ENCODE measurements at places on chromosomes 1 and 21.

GRCh38 chr1:33588726-33589125, 116.3 kb downstream of the ZSCAN20 start:
- DNase-seq, result no peak

- DNase-seq, result no peak
Observed at GRCh38 chr1:53299233-53299632, 28.6 kb downstream of the LRP8 start.

DNA sequence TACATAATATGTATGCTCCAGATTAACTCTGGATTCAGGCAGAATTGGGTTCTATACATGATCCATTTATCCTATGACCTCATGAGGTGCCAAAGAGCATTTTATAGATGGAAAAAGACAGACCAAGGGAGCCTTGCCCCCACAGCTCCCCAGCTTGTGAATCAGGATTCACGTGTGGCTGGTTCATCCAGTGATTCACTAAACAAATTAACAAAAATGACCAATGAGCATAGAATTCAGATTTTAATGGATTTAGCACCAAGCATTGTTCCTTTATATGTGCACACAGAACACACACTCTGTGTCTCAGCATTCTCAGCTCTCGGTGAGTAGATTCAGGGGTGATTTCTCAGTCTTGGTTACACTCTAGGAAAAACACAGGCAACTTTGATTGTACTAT, 51.7 kb upstream of the BARHL2 start:
- no peak for DNase-seq

DNA sequence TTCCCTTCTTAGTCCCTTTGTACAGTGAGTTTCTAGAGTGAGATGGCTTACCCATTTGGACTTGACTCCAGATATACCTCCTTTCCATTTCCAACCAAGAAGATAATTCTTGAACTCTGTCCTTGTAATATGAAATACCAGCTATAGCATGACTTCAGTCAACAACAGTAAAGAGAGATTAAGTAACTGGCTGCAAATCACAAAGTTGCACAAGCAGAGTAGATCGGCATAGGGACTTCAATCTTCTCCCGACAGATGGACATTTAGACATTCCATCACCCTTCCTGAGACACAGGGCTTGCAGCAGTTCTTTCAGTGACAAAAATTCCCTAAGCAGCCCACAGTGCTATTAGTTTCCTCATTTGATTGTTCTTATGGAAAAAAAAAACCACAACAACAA, 44.6 kb downstream of the JAK1 start:
- no peak for DNase-seq

- no peak for DNase-seq
Observed at GRCh38 chr1:46017876-46018503, 114.4 kb downstream of the PIK3R3 start.

DNA sequence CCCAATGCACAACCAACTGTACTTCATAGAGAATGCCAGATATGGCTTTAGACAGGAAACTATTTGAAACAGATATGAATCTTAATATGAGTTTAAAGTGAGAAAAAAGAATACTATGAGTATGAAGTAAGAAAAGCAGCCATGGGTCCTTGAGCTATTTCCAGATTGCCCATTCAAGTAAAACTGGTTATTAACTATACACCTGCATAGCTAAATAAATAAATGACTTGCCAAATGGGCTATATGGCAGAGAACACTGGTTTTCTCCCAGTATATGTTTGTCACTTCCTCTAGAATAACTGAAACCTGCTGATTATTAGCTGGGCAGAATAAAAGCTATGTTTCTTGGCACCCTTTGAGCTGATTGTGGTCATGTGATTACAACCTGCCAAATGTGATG, 17.0 kb upstream of the CD1C start:
- DNase-seq, result no peak

- no peak for DNase-seq
Observed at GRCh38 chr1:47021070-47021469, 2.4 kb upstream of the CYP4X1 start.

DNA sequence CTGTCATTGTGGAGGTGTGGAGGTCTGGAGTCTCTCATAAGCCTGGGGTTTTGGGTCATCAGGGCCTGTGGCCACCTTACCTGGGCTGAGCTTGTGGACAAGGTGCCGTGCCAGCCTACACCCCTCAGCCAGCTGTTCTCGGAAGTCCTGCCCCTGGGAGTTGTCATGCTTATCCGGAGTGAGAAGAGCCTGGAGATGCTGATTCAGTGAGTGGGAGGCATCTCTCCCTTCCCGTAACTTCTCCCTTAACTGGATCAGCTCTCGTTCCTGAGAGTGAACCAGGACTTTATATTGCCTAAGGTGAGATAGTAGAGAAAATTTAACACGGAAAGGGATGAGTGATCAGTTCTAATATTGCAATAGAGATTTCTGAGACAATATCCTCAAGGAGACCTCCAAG, 30.0 kb upstream of the REG4 start:
- DNase-seq, result no peak

GRCh38 chr1:37267111-37267835, 207.1 kb upstream of the ZC3H12A start:
- no peak for DNase-seq

- no peak for DNase-seq
Observed at GRCh38 chr1:72662918-72663317, 380.6 kb upstream of the NEGR1 start.

DNA sequence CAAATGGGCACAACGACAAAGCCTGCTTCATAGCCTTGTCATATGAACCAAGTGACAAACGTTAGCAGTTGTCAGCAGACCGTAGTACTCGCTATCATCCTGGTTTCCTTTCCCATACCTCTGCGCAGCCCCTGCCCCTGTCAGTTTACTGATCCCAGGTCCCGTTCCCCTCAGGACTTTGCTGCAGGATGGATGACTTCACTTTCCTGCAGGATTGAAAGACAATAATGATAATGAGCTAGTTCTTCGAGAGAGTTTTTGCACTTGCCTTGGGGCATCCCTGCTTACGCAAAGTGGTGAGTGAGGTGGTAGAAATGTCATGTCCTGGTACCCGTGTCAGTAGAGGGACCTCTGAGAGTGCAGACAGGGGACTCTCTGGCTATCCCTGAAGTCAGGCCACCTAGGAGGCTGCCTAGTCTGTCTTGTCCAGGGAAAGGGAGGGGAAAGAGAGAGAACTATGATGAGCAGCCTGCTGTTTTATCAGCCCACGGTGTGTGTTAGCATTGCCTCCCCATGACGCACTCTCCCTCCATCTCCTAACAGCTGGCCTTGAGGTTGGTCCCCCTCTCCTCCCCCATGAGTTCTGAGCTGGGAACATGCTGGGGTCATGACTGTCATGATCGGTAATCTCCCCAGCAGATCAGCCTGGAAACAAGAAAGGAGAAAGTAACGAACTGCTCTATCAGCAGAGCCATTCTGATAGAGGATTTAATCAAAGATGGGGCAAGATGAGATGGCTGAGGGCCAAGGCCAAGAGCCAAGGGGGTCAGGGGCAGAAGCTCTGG, 53.7 kb downstream of the ELK4 start:
- no peak for DNase-seq

DNA sequence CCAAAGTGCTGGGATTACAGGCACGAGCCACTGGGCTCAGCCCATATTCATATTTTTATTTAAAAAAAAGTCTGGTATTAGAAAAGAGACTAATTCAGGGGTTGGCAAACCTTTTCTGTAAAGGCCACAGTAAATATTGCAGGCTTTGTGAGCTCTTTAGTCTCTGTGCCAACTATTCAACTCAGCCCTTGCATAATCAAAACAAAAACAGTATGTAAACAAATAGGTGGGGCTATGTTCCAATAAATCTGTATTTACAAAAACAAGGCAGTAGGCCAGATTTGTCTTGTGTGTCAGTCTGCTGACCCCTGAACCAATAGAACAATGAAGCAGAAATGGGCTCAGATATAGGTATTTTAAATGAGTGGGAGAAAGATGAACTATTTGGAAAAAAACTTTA, 49.3 kb downstream of the CDC42BPA start:
- DNase-seq, result no peak

DNA sequence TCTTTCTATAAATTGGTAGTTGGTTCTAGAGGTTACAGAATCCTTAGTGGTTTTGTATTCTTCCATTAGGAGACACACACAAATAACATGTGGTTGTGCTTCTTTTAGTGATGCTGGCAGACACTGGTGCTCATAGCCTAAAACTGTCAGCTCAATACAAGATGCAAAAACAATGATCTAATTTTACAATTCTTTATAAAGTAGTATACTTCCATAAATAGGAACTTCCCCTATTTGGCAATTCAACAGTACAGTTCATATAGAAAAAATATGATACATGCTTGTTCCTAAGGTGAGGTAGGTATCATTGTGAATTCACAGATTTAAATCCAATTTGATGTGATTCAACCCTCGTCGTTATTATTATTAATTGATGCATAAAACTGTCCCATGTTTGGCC, 20.8 kb upstream of the CCDC17 start:
- DNase-seq, result no peak

GRCh38 chr1:40710581-40711315, 19.2 kb downstream of the NFYC start:
- DNase-seq, result no peak

DNA sequence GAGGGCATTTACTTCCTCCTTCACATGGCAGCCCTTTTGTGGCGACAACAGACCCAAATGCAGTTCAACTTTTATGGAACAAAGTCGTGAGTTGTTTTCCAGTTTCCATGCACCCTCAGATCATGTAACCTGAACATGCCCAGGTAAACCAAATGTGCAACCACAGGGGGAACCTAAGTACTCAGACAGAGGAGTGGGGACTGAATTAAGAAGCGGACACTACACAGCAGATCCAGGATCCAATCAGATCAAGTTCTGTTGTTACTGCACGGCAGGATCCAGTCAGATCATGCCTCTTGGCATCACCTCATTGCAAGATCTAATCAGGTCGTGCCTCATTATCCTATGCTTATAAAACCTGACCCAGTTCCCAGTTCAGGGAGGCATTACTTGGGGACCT, 115.7 kb downstream of the MATN1 start:
- no peak for DNase-seq

DNA sequence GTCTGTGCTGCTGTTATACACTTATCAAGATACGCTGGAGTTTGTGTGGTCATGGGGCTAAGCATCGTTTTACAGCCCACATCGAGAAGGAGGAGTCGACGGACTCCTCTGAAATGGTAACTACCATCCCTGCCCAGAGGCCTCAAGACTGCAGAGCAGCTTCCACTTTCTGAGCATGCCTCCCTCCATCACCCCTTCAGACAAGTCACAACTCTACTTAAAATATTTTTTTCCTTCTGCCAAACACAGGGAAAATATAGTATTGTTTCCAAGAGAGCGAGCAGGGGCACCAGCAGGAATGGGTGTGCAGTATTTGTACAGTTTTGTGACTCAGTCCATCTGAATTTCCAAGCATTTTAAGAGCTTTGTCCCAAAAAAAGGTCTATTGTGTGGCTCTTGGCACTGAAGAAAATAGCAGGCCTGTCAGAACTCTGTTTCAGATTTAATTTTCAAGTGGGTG, 14.1 kb downstream of the EVA1C start:
- DNase-seq, result no peak

DNA sequence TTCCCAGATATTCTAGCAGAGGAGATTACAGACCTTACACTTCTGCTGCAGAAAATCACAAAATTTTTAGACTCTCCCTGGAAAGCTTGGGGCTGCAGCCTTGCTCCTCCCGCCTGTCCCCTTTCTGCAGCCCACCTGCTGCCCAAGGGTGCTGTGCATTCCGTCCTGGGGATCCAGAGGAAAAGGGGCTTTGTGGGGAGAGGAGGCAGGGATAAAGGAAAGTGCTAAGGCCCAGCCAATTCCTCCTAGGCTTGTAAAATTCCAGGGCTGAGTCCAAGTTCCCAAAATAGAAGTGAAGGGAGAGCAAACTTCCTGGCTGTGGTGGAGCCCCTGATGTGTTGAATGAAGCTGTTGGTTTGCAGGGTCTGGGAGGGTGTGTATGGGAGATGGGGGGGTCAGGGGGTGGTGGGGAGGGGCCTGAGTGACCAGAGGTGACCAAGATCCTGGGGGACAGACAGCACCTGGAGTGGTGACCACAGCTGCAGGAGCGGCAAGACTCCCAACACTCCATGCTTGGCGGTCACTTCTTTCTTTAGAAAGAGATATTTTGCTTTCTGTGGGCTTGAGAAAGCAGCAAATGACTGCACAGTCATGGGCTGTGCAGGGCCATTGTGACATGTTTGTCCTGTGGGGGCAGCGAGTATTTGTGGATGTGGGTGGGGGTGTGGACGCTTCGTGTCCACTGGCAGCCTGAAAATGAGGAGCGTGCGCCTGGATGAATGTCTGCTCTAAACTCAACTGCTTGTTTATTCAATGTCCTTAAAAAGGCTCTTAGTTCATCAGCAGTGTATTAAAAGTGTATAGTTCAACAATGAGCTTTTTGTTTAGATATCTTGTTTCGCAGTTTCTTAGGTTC, 68.4 kb downstream of the TLR5 start:
- DNase-seq, result no peak
